ENCODE measurements at places on chromosomes 7 and 10.

GRCh38 chr10:74079028-74079935, 71.3 kb downstream of the AP3M1 start:
- DNase-seq, result no peak

DNA sequence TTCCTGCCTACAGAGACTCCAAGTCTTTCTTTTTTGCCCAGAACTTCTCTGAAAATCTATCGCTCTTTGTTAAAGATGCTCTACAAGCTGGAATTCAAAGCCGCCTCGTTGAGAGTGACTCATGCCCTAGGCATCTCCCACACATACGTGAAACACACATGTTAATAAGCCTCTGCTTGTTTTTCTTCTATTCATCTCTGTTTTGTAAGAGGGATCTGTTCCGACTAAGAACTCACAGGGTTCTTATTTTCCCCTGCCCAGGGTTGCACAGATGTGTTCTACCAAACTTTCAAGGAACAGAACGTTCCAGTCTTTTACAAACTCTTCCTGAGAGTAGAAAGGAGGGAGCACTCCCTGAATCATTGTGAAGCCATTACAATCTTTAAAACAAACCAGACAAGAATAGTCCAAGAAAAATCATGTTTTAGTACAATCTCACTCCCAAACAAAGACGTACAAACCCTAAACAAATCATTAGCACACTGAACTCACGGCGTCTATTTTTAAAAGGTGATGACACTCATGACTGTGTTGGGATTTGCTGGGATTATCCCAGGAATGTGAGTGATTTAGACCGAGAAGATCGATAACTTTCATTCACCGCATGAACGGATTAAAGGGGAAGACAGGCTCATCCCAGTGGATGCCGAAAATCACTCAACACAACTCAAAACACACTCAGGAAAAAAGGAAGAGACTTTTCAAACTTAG, 55.3 kb upstream of the INPP5A start:
- DNase-seq, result no peak

GRCh38 chr10:44966816-44967509, 7.4 kb downstream of the RASSF4 start:
- no peak for DNase-seq

GRCh38 chr7:46814516-46815250, 767.2 kb downstream of the TNS3 start:
- no peak for DNase-seq

DNA sequence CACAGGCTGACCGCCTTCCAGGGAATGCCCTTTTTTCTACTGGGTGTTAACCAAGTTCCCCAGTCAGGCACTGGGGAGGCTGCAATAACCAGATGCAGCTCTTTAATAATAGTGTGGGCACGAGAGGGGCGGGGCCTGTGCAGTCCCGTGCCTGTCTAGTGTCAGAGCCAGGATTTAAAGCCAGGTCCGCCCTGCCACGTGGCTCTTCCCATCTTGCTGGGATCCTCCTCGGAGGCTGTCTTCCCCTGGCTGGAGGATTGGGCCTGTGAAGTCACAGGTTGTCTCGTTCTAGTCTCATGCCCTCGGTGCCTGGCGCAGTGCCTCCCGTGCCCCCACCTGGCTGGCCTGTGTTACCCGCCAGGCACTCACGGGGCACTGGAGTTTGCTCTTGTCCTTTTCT, 25.2 kb downstream of the TMEM120A start:
- DNase-seq, result no peak

- DNase-seq, result no peak
These were observed 843.6 kb upstream of the POT1 start for GRCh38 chr7:125773113-125773785.

DNA sequence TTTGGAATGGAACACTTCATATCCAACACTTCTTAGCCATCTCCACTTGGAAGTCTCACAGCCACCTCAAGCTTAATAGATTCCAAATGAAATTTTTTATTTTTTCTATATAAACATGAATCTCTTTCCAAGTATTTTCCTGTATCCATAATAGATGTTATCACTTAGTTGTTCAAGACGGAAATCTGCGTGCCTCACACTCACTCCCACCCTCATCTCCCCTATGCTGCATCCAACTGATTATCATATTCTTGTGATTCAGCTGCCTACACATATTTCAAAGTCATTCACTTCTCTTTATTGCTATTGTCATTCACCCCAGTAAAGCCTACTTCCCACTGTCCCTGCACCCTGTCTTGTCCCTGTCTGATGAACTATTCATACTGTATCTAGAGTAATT, 70.2 kb upstream of the MKX start:
- no peak for DNase-seq

DNA sequence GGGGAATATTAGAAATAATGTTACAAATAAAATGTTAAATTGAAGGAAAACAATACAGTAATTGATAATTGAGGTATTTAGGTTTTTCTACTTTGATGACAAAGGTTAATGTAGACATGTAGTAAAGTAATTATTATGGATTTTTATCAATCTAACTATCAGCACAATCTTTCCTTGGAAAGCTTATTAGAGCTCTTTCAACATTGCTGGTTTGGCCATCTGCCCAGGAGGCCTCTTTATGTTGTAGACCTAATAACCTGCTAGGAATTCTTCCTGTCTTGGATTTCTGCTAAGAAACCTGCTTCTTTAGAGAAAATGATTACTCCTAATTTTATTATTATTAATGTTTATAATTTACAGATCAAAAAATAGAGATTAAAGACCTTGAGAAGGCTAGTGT, 78.9 kb downstream of the CHRM2 start:
- no peak for DNase-seq

DNA sequence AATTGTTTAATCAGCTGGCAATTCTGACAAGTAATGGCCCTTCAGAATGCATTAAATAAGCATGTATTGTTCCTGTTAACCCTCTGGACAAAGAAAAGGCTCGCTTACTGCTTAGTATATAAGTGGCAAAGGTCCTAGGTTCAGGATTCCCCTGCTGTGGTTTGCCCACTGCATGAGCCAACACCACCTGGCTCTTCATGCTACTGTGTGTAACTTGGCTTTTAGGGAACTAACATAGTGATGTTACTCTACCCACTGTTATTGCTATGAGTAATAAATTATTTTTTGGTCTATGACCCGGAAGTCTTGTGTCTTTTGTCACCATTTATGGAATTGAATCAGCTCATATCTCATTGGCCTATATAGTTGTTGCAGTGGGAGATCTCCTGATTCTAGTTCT, 791.7 kb upstream of the PHF14 start:
- DNase-seq, result no peak

DNA sequence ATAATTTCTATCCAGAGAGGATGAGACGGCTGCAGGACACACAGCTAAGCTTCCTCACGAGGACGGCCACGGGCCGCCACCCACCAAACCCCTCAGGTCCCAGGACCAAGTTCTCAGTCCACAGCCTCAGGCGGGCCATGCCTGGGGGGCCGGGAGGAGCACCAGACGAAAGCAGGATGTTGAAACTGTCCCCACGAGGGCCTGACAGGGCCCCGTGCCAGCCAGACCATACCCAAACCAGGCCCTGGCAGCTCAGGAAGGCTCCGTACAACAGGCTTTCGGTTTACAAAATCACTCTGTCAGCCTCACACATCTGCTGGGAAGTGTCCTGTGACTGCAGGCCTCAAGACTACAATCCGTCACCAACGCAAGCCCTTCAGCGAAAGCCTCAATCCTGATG, 14.5 kb downstream of the TUBGCP2 start:
- DNase-seq, result no peak

- no peak for DNase-seq
These were observed 123.0 kb upstream of the TCF7L2 start for GRCh38 chr10:112827086-112827485.

DNA sequence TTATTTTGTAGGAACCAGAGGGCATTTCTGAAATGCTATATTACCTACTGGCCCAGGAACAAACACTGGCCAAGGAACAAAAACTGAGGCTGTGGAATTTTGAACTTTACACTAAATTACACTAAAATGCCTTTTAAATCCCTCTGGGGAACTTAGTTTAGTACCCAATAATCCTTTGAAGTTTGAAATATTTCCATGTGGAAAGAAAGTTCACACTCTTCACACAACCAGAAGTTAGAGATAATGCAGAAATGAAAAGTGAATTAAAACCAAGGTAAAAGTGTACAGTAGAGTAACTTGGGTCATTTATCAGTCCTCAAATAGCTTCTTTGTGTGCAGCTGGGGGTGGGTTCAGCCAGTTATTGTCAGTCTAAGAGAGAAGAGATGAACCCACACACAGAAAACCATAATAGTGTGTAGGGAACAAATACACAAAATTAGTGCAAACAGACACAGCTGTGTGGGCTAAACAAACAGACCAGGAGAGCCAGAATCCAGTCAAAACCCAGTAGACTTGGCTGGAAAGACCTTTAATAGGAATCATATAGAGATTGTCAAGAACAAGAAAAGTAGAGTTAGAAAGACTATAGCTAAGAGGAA, 46.5 kb upstream of the DGKI start:
- DNase-seq, result no peak

DNA sequence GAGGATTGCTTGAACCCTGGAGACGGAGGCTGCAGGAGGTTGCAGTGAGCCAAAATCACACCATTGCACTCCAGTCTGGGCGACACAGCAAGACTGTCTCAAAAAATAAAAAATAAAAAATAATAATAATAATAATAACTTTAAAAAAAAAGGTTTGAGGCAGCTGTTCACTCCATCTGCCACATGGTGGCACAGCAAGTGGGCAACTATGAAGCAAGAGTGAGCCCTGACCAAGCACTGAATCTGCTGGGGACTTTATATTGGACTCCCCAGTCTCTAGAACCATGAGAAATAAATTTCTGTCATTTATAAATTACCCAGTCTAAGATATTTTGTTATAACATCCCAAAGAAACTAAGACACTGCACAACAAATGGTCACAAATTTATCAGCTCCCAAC, 14.6 kb upstream of the BRI3 start:
- DNase-seq, result no peak

DNA sequence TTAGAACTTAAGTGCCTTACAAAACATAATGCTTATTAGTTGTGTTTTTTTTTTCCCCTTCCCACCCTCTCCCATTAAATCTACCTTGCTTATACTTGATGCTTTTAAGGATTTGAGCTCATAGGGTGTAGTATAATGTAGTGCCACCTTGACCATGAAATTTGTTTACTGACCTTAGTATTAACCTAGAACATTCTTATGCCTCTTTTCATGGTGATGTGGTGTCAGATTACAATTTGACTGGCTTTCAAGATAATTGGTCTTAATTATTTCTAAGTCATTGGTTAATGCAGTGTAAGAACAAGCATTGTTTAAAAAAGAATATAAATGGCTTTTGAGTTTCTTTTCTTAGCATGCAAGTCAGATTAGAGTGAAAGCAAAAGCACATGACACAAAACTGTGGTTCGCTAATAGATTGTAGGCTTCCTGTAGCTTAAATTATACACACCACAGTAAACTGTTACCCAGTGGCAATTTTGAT, 61.8 kb downstream of the ADD3 start:
- DNase-seq, result no peak

GRCh38 chr10:24882047-24882698, 70.2 kb downstream of the PRTFDC1 start:
- DNase-seq, result peak; percentile 57

GRCh38 chr10:109912335-109913281, 10.7 kb downstream of the XPNPEP1 start:
- no peak for DNase-seq

DNA sequence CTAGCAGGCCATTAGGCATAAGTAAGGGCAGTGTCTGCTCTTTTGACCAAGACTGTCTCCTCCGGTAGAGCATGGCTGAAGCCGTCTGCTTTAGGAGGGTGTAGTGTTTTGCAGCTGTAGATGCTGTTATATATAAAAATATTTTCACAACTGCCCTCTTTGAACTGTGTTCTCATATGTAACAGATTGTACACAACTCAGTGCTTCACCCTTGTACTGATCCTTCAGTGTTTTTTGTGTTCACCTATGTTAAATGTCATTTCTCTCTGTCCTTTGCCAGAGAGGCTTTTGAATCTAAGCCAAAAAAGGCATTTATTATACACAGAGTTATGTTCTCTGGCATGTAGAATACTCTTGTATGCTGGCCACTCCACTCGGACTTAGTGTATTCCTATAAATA, 135.5 kb downstream of the BICC1 start:
- DNase-seq, result no peak

Measured in DND-41 (cell line).